ENCODE measurements at places on chromosomes 5 and 9.

DNA sequence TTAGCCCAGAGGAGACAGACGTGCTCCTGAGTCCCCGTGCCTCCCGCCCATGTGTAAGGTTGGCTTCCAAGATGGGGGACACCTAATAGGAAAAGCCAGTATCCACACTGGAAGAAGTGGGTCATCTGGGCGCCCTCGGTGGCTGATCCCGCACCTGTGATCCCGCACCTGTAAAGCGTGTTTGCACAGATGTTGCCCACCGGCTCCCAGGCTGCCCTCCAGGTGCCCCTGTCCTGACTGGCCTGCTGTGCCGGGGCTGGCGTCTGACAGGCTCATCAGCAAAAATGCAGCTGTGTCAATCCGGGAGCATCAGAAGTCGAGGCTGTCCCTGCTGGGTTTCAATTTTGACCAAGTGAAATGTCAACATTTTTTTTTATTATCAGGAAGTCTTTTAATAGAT, 88.5 kb downstream of the IRX1 start:
- no peak for DNase-seq

DNA sequence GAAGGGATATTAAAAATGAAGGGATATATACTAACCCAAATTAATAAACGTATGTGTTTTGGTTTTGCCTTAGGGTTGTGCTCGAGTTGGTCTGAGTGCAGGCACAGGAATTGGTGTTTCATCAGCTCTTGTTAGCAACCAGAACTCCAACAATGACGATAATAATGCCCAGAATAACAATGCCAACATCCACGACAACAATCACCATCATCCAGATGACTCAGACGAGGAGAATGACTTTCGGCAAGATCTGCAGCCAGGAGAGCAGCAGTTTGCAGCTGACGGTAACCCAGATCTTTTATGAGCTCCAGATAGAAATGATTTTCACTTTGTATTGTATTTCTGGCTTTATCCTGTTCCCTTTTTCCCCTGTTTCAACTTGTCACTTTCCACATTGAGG, 33.2 kb downstream of the FBXO38 start:
- DNase-seq = peak; percentile 7

GRCh38 chr9:86672301-86672700, 275.0 kb downstream of the GAS1 start:
- DNase-seq = no peak

DNA sequence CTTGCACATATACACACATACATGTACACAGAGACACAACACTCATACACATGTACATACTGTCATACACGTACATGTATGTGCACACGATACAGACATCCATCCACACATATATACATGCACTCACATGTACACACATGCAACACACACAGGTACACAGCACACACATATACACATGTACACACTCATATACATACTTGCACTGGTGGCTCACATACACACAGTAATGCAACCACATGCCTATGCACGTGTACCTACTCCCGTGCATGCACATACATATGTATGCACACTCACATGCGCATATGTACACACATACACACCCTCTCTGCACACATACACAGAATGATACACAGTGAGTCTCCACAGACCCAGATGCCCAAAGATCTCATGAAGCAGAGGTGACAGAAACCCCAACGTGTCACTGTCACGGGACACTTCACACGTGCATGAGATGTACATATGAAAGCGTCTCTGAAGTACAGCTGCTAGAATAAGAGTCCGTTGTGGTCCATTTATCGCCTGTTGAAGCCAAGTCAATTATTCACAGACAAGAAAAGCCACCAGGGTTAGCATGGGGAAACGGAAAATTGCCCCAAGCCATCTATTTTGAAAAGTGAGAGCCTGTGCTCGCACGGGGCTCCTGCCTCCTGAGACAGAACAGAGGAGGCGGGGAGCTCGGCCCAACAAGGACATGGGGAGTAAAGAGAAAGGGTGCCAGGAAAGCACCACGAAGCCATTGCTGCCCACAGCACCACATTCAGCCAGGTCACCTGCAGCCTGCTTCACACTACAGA, 24.9 kb downstream of the LPCAT1 start:
- DNase-seq = no peak

DNA sequence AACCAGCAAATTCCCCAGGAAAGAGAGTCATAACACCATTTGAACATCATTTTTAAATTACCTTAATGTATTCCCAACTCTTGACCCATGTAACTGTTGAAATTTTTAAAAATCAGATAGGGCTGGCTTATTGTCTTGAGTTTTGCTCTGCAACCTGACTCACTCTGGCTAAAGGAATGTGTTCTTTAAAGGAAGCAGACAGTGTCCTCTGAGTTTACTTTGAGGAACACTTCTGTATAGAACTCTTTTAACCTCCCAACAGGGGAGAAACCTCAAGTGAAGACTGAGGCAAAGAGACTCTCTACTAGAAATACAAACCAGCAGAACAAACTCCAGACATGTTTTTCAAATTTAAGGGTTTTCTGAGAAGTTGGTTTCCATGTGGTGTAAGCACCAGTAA, 248.9 kb downstream of the CWC27 start:
- DNase-seq = no peak

GRCh38 chr9:37925786-37926736, 22.1 kb upstream of the SLC25A51 start:
- DNase-seq = no peak

GRCh38 chr9:99822109-99822805, 572 bp downstream of the NR4A3 start:
- peak; percentile 66 for DNase-seq

DNA sequence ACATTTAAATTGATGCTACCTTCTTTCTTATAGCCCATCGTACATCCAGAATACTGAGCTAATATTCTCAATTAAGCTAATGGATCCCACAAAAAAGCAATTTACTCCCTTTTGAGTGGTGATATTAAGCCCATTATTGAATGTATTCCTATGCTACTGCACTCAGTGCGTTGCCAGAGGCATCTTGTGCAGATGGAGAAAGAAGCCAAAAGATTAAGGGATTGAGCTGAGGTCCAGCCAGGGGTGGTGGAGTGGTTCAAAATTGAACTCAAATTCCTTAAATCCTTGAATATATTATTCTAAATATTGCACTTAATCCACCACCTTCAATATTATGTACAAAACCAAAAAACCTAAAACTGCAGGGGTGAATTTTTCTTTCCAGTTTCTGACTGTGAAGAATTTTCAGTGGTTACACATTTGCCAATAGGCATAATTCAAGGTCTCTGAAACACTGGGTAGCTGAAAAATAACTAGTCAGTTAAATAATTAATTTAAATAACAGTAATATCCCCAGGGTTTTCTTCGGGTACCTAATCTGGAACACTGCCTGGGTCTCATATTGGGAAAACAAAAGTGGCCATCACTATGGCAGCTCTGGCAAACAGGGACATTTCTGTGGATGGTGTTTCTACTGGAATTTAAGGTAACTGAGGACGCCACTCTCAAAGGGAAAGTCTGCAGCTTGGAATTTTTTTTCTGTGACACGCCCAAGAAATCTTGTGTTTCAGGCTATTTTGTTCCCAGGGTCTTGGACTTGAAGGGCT, 6.2 kb upstream of the LIFR start:
- no peak for DNase-seq

- no peak for DNase-seq
These were observed 1.9 kb downstream of the CD274 start for GRCh38 chr9:5452286-5452609.

- no peak for DNase-seq
These were observed 26.7 kb upstream of the FRMPD1 start for GRCh38 chr9:37624073-37624472.

GRCh38 chr5:55715519-55716078, 3.5 kb upstream of the SLC38A9 start:
- DNase-seq = no peak

GRCh38 chr5:39190311-39191102, 28.9 kb downstream of the FYB1 start:
- no peak for DNase-seq

DNA sequence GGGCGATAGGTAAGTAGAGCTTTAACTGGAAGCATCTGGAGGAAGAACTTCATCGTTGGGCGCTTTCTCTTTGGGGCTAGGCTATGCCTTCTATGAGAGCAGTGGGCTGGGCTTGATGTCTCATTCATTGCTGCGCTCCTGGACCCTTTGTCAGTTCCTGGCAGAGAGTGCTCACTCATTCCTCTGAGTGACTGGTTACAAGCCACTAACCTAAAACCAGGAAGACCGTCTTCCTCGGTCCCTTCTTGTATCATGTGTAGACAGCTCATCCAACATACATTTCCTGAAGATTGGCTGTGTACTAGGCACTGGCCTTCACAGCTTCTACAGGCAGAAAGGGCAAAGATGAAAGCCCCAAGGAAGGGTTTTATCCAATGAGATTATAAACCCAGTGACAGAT, 6.4 kb downstream of the SWI5 start:
- no peak for DNase-seq

DNA sequence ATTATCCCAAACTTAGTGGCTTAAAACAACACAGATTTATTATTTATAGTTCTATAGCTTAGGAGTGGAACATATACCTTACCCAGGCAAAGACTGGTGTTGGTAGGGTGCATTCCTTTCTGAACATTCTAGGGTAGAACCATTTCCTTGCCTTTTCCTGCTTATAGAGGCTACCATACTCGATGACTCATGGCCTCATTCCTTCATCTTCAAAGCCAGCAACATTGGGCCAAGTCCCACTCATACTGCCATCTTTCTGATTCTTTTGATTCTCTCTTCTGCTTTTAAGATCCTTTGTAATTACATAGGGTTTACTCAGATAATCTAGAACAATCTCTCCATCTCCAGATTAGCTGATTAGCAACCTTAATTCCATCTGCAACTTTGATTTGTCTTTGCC, 452.7 kb upstream of the KLF4 start:
- DNase-seq = no peak

DNA sequence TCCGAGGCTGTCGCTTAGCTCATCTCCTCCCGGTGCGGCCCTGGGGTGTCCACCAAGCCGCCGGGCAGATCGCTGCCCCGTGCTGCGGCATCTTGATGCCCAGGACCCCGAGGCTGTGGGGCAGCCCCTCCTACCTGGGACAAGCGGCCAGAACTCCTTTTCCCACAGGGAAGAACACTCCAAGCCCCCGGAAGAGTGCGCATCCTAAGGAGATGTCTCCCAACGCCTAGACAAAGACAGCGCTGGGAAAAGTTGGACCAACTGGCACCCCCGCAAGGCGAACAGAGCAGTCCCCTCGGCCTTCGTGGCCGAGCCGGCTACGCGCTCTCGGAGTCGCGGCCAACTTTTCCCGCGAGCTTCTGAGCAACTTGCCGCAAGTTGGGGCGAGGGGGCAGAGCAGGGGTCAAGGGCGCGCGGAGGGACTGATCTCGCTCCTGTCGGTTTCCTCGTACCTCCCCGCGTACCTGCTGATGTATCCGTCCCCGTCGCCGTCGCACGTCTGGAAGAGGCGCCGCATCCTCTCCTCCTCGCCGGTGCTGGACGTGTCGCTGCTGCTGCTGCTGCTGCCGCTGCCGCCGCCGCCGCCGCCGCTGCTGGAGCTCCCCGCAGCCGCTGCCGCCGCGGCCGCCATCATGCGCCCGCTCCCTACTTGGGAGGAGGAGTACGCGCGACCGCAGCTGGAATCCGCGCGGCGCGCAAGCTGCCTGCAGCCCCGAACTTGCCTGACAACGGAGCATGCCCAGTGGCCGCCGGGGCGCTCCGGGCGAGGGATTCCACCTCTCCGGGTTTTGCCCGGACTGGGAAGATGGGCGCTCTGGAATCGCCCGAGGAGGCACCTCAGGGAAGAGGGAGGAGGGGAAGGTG, at the start of gene MCC:
MCC (minus strand) TSS at position 673 of the 864 bp plus-strand sequence.
- DNase-seq = peak; percentile 66

GRCh38 chr5:177249761-177250537, 53.6 kb downstream of the RAB24 start:
- no peak for DNase-seq

- no peak for DNase-seq
These were observed 21.0 kb upstream of the UBE2QL1 start for GRCh38 chr5:6427694-6428093.

DNA sequence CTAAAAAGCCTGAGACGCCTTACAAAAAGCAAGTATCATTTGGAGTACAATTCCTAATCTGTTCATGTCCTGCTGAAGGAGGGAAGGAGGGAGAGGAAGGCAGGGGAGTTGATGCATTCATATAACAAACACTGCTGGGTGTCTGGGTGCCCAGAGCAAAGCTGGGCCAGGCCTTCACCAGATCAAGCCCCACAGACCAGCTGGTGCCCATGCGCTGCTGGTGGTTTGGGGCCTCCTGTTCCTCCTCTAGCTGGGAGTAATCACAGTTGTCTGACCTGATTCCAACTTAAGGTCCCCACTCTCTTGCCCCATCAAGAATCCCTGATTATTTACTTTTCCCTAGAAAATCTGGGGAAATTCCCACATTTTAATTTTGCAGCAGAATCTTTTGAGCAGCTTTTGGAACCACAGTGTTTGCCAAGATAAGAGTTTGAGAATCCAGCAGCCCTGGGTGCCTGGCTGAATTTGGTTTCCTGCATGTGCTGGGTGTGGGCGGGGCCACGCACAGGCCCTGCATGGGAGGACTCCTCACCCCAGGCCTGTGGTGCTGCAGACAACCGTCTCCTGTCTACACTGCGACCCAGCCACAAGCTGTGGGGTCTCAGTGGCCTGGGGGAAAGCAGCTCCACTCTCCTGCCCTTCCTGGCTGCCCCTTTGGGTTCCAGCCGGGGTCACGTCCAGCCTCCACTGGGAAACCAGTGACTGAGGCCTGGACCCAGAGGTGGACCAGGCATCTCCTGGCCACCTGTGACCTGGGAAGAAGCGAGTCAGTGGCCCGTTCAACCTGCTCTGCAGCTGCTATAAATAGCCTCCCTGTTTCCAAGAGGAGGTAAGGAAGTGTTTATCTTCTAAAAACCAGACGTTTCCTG, 47.5 kb downstream of the NEURL1B start:
- DNase-seq = peak; percentile 13

DNA sequence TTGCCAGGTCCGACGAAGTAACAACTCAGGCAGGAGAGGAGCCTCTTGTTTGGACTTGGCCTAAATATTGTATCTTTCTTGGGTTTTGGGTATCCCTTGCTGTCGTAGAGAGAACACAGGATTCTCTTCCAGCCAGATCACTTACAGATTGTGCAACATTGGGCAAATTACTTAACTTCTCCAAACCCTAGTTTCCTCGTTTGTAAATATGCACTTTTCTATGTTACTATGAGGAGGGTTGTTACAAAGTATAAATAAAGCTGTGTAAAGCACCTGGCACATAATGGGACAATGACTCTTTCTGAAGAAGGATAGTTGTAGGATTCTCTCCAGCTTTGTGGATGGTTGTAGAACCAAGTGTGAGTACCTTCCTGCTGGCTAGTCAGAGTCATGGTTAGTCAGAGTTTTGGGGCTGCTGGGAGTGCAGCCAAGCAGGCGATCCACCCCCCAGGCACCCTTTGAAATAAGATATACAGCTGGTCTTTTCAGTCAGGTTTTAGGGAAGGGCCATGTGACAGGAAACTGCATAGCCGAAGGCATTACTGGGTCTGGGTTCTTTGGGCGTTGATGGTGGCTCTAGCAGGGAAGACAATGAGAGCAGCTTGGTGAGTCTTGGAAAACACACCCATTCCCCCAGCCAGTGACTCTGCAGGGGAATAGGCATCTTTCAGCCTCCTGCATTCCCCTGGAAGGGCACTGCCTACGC, 49.9 kb upstream of the GDNF start:
- no peak for DNase-seq

Measured in head of caudate nucleus (tissue), 42 donors.